ENCODE measurements at places on chromosomes 12 and 14.

GRCh38 chr14:70952485-70952884 is 45.2 kb downstream of the PCNX1 start:
- H3K27ac ChIP-seq, result no peak overlapping the region
- DNase-seq, result no peak
- no peaks in the 10 kb centered on the region for H3K27me3 ChIP-seq
- no peak overlapping the region for H3K4me3 ChIP-seq

DNA sequence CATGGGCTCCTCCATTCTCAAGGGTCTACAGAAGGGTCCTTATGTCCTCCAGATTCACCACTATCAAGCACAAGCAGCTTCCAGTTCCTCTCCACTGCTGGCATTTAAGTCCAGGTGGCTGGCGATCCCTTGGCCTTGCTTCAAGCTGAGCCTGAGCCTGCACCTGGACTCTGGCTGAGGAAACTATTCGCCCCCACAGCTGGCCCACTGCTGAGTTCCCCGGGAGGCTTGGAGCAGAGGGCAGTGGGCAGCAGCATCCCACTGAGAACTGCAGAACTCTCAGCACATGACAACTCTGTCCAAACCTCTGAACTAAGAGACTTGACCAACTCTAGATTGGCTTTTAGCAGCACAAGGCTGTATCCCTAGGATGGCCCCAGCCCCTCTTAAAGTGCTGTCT is 11.3 kb upstream of the RABGGTA start:
- no peaks in the 10 kb centered on the region for H3K27me3 ChIP-seq
- DNase-seq, result no peak
- H3K4me3 ChIP-seq, result no peak overlapping the region
- H3K4me1 ChIP-seq, result no peaks in the 10 kb centered on the region
- H3K27ac ChIP-seq, result no peak overlapping the region
- no peaks in the 10 kb centered on the region for H3K36me3 ChIP-seq

DNA sequence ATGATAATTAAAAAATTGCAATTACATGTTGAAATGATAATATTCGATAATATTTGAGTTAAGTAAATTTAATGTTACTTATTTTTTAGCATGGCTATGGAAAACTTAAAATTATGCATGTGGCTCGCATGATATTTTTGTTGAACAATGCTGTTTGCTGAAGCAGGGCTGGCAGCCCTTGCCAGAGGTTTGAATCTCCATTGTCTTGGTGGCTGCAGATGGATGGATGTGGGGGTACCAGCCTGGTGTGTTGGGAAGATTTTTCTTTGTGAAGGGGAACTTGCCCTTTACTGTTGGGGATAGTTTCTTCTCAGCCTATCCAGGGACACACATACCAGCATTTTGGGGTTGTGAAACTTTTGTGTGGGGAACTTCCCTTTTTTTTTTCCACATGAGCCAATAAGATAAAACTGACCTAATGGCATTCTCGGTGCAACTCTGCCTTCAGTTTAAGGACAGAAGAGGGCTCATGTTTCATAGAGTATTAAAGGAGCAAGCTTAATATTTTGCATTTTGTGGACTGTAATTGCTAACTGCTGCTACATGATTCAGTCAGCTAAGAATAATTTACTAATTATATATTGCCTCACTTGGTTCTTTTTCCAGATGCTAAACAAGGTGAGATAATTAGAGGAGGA is 8.8 kb downstream of the RASSF3 start:
- no peak overlapping the region for H3K27ac ChIP-seq
- H3K36me3 ChIP-seq, result no peaks in the 10 kb centered on the region
- DNase-seq, result peak; percentile 76
- H3K27me3 ChIP-seq, result no peaks in the 10 kb centered on the region

- no peaks in the 10 kb centered on the region for H3K36me3 ChIP-seq
- DNase-seq, result no peak
- no peaks in the 10 kb centered on the region for H3K27me3 ChIP-seq
- H3K4me1 ChIP-seq, result no peaks in the 10 kb centered on the region
Observed at GRCh38 chr12:25480145-25480544, 72.9 kb downstream of the LMNTD1 start.

Data from fibroblast of lung (primary cell).